ENCODE measurements at places on chromosomes 11 and 22. TPM values are rescaled to one million over a fixed set of nuclear protein-coding genes. Genes with fewer than 3 reads are reported as not detected.

DNA sequence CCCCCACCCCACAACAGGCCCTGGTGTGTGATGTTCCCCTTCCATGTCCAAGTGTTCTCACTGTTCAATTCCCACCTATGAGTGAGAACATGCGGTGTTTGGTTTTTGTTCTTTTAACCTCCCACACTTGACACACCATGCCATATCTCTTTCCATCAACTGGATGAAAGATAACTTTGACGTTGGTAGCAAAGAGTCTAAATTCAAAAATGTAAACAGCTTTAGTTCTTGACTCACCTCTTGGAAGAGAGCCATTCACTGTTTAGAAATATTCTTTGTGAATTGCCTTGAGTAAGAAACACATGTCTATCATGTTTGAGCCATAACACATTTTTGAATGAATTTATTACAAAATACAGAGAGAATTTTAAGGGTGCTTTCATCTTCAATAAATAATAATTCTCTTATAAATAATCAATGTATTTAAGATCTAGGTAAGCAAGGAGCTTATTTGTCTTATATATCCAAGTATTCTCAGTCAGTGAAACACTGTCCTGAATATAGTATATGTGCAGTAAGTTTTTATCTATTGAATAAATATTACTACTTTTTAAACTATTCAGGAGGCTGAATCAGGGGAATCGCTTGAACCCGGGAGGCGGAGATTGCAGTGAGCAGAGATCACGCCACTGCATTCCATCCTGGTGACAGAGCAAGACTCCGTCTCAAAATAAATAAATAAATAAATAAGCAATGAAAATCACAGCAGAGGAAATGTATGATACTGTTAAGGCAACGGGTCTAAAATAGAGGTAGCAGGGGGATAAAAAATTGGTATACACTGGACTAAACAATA, 6.7 kb downstream of the CARD18 start:
- peaks cover 6% of the 10 kb centered on the region for H3K36me3 ChIP-seq
- DNase-seq: no peak
- no peak overlapping the region for H3K27ac ChIP-seq
- no peaks in the 10 kb centered on the region for H3K27me3 ChIP-seq
- H3K4me1 ChIP-seq: no peaks in the 10 kb centered on the region
- no peak overlapping the region for H3K4me3 ChIP-seq

DNA sequence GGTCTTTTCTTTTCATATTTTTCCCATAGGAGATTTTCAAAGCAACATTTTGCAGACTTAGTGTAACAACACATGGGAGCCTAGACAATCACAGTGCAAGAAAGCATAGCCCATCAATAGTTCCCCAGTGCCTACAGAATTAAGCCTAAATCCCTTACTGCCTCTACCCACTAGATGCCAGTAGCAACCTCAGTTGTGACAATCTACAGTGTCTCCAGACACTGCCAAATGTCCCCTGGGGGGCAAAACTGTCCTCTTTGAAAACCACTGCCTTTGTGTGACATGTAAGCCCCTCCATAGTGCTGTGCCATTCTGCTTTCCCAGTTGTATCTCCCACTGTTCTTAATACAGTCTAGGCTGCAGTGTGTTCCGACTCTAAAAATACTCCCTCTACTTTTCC, 1329.0 kb downstream of the LRRC4C start:
- peaks cover 10% of the 10 kb centered on the region for H3K27me3 ChIP-seq
- no peaks in the 10 kb centered on the region for H3K36me3 ChIP-seq
- H3K4me3 ChIP-seq: no peak overlapping the region
- peaks cover 26% of the 10 kb centered on the region for H3K4me1 ChIP-seq
- no peak for DNase-seq

DNA sequence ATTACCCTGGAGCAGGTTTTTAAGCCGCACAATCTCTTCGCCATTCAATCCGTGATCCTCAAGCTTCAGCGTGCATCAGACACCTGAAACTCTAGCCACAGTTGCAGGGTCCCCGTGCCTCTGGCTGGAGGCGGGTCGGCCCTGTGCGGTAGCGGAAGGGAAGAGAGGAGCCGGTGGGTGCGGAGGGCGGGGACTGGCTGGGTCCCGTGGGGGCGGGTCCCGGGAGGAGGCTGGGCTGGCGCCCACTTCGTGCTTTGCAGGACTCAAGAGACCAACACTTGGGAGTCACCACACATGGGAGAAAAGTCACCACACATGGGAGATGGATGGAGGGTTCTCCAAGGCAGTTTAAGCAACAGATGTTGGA, 772 bp downstream of the C22orf15 start:
- no peak overlapping the region for H3K27ac ChIP-seq
- H3K27me3 ChIP-seq: no peaks in the 10 kb centered on the region
- no peaks in the 10 kb centered on the region for H3K36me3 ChIP-seq
- no peak for DNase-seq

DNA sequence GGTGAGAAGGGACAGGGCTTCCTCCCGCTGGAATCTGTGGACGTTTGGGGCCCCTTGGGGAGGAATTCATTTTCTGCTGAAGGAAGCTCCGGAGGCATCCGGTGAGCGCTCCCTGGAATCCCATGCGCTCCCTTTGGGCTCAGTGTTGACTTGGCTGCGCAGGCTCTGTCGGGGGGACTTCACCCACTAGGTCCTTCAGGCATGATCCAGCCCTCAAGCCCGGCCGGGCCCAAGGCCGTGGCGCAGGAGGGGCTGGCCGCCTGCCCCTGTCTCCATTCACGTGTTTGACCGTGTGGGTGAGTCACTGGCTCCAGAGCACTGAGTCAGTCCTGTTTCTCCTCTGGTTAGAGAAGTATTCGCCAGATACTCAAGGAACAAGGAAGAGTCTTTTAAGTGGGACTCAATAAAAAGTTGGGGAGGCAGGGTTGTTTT, 1.4 kb downstream of the CTTN start:
- peak overlapping the region; percentile 93 for H3K27ac ChIP-seq
- H3K27me3 ChIP-seq: no peaks in the 10 kb centered on the region
- H3K4me3 ChIP-seq: peak overlapping the region; percentile 88
- no peak for DNase-seq
- peaks cover 21% of the 10 kb centered on the region for H3K4me1 ChIP-seq

DNA sequence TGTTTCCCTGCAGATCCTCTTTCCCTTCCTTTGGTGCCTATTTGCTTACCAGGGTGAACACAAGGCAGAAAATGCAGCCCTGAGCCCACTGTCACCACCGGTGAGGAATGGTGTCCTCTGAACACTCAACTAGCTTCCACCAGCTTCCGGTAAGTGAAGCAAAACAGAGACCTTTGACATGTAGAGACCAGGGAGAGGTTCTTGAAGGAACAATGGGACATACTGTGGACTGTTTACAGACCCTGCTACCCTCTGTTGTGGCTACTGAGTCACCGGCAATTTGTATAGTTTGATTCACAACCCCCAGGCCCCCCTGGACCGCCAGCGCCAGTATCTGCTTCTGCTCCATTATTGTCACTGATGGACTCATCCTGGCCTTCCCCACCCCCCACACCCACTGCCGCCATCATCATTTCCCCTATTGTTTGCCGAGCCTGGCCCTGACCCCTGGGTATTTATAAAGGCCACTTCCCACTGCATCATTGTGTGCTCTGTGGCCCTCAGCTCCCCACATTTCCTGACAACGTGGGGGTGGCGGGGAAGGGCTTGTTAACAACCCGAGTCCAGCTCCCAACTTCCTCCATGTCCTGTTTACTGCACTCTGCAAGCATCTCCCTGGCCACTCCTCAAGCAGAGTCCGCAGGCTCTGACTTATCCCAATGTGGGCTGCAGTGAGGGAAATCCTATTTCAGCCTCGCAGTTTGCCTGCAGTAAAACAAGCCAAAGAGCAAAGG, 252.9 kb downstream of the ETS1 start:
- H3K4me3 ChIP-seq: no peak overlapping the region
- H3K27me3 ChIP-seq: peaks cover 14% of the 10 kb centered on the region
- H3K27ac ChIP-seq: no peak overlapping the region
- H3K36me3 ChIP-seq: no peaks in the 10 kb centered on the region
- DNase-seq: no peak
- peaks cover 48% of the 10 kb centered on the region for H3K4me1 ChIP-seq

Gene UBQLNL
- 0.19 TPM for total RNA-seq

Gene ZNF214
- 6.3 TPM for total RNA-seq

Gene AIP
- total RNA-seq: 47.6 TPM

Measured in type B pancreatic cell (in vitro differentiated cells).